ENCODE measurements at places on chromosomes 2 and 18.

- DNase-seq, result no peak
These were observed 420.1 kb upstream of the ACVR2A start for GRCh38 chr2:147424766-147425165.

DNA sequence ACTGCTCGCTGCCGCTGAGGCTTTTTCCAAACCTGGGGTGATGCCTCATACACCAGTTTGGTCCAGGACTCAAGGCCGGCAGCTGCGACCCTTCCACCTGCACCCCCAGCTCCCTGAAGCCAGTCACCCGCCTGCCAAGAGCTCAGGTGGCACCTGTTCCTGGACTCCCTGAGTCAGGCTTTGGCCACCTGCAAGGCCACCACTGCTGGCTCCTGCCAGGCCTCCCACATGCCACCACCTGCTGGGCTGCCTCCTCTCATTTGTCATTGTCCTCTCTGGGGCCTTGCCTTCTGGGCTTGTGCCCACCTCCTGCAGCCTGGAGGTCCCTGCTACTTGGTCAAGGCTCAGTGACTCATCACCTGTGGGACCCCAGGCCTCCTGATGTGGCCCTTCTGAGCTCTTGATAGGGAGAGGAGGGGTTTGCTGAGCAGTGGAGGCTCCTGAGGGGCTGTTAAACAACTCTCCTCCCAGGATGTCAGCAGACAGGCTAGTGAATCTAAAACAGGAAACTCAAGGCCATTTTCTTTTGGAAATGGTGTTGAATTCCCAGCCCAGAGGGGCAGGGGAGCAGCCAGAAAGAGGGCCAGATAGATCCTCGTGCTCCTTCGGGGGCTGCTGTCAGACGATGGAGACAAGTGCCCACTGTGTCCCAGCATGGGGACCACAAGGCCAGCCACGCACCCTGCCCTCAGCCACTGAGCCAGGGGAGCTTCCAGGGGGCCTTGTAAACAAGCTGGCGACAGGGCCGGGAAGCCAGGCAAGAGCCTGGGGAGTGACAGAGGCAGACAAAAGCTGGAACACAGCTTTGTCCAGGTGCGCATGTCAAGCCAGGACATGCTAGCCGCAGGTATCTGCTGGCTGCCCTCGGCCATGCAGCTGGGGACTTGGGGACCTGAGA lies 416.8 kb downstream of the LRATD1 start:
- DNase-seq, result no peak

GRCh38 chr18:9690418-9691188 lies 17.5 kb upstream of the RAB31 start:
- no peak for DNase-seq

DNA sequence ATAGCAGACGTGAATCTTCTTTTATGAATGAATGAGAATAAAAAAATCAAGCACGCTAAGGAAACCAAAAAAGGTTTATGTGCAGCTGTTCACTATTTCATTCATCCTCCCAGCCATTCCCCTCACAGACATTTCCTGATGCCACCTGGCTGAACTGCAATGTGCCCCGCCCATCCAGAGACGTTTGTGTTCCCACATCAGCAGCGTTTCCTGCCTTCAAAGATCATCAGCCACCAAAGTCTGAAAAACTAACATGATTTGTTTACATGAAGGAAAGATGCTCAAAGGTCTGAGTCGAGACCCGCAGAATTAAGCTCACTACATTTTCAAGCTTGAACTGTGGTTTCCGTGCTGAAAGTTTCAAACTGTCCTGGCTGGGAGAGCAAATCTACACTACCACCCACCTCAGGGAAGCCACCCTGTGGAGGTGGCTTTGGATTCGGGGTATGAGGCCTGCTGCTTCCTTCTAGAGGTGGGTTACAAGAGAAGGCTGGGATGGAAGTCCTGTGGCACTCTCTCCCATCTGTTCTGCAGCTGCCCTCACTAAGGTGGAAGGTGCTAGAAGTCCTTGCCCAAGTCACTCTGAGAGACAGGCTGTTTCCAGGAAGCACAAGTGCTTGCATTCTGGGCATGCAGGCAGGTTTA lies 201.3 kb upstream of the OSR1 start:
- no peak for DNase-seq

GRCh38 chr2:147449323-147449991 lies 395.4 kb upstream of the ACVR2A start:
- DNase-seq, result no peak

- DNase-seq, result no peak
These were observed 8.9 kb downstream of the ASPRV1 start for GRCh38 chr2:69952336-69953115.

DNA sequence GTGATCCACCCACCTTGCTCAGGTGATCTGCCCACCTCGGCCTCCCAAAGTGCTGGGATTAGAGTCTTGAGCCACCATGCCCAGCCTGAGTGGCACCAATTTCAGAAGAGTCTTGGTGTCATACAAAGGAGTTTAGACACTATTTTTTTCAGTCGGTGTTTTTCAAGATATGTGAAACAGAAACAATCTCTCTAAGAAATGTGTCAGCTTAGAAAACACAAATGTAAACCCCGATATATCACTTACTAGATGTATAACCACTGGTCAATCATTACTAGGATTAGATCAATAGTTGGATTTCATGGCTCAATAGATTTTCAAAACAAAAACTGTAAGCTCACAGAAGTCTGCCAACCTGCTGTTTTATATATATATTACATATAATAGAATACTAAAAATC lies 67.2 kb upstream of the FRZB start:
- DNase-seq, result no peak

DNA sequence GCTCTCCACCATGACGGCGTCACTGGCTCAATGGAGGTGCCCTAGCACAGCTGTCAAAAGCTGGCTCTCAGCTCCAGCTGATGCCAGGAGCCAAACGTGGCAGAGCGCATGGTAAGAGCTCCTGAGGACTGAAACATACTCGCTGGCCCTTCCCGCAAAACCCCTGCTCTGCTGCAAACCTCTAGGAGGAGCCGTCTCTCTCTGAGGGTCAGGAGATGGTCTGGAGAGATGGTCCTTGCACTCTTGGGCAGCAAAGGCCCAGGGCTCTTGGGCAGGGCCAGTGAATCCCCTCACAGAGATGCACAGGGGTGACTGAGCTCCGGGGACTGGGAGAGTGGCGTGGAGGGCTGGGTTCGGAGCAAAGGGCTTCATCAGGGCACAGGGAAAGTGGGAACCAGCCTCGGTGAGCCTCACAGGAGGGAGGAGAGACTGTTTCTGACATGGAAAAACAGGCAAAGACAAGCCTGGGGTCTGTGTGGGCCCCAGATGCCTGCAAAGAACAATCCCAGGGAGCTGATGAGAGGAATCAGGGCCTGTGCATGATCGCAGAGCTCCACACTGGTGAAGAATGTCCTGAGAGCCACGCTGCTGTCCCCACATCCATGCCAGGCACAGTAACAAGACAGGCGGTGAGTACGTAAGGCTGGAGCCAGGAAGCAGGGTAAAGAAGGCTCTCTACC lies 17.2 kb downstream of the SNORC start:
- DNase-seq, result no peak

DNA sequence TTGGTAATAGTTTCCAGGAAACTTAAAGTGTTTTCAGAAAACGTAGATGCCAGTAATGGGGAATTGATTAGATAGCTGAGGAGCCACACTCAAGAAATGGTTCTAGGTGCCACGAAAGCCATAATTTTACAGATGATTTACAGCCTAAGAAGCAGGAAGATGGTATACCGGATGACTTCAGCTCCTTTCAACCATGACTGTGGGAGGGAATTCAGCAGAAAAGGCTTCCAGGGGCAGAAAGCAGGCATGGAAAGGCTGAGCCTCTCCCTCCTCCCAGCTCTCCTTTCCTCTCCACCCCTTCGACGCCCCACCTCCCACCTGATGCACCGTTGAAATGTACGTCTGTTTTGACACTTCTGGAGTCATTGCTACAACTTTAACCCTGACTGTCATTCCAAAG lies 68.6 kb upstream of the SMIM21 start:
- no peak for DNase-seq

- no peak for DNase-seq
These were observed 120.0 kb upstream of the SLC35G4 start for GRCh38 chr18:11489266-11489899.

DNA sequence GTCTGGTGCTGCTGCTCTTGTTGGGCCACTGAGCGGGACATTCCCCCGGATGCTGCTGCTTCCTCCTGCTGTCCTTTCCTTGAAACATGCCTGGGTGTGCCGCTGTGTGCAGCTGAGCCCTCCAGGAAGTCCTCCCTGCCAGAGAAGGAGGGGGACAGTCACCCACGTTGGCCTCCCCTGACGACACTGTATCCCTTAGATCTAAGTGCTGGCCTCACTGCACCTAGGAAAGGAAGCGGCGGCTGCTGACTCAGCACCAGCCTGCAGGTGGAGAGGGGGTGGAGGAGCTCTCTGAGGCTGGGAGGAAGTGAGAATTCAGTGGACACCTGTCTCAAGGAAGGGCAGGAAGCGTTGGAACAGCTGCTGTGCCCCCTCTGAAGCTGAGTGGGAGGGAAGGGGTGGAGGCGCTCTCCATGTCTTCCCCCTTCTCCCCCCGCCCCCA lies 239.8 kb downstream of the HAUS1 start:
- peak; percentile 57 for DNase-seq

All from GM13977 (cell line).